ENCODE measurements at places on chromosomes 16 and 17.

DNA sequence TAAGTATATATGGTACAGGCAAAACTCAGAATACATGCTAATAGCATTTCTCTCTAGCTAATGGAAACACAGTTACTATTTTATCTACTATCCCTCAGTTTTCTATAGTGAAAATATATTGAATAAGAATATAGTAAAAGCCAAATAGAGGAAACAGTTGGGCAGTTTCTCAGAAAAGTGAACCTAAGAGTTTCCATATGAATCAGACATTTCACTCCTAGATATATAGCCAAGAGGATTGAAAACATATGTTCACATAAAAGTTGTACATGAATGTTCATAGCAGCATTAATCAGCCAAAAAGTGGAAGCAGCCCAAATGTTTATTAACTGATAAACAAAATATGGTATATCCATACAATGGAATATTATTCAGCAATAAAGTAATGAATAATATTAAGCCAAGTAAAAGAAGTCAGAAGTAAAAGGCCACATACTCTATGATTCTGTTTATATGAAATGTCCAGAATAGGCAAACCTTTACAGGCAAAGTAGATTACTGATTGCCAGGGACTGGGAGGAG lies 134.6 kb downstream of the CYB561 start:
- DNase-seq = no peak

DNA sequence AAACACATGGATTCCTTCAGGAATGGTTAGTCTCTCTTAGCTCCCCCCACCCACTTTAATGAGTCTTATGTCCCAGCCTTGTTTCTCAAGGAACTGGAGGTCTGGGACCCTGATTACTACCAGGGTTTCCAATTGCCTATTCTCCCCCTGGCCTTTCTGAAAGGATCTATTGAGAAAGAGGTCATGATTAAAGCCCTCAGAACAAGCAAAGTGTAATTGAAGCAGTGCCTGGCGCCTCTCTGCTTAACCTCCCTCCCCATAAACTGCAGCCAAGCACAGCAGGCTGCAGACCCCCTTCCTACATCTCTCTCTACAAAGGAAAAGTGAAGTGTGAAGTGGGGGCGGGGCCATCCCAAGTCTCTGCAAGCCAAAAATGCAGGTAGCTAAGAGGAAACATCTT lies 159.7 kb upstream of the CDH11 start:
- DNase-seq = no peak

- no peak for DNase-seq
Measured at GRCh38 chr17:38982858-38983746, 15.9 kb upstream of the FBXO47 start.

- DNase-seq = no peak
Measured at GRCh38 chr16:7548796-7549318, 216.2 kb downstream of the RBFOX1 start.

DNA sequence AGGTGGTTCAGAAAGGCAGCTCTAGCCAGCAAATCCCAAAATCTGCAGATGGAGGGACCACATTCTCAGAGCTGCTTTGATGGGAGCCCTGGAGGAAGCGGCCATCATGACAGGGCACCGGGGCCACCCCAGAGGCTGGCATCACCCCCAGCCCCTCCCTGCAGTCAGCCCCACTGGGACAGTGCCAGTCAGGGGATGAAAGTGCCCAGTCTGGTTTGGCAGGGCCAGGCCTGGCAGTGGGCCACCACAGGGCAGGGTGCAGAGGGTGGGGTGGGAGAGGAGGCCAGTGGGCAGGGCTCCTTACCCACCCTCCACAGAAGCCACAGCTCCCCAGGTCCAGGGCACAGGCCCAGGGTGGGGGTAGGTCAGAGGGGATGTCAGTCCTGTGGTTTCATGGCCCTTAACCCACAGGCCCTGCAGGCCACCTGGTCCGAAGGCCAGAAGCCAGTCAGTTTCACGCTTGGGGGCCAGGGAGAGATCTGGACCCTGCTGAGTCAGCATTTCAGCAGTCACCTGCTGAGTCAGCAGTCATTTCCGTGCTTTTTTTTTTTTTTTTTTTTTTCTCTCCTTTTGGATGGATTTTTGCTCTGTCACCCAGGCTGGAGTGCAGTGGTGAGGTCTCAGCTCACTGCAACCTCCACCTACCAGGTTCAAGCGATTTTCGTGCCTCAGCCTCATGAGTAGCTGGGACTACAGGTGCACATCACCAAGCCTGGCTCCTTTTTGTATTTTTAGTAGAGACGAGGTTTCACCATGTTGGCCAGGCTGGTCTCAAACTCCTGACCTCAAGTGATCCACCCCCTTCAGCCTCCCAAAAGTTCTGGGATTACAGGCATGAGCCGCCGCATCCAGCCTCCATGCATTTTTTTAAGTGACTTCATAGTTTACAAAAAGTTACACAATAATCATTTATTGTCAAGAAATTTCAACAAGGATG lies 10.4 kb downstream of the SLC25A10 start:
- no peak for DNase-seq

- DNase-seq = no peak
Measured at GRCh38 chr17:76982408-76983074, 114.3 kb downstream of the MGAT5B start.

GRCh38 chr16:56589141-56590039 lies at the start of gene MT3:
MT3 (plus strand) TSS chr16:56589528; CDS start chr16:56589591, 63 bp downstream.
- no peak for DNase-seq

DNA sequence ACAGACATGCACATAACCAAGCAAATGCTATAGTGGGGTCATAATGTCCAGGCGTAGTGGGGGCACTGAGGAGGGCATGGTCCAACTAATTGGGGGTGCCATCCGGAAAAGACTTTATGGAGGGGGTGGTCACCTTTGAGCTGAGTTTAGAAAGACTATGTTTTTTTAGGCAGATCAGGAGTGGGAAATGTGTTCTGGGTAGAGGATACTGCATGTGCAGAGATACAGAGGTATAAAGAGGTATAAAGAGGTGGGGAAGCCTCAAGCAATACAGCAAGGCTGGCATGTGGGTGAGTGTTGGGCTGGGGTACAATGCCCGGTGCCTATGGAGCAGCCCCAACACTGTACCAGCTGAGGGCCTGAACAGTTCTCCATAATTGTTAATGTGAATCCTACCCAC lies 53.1 kb downstream of the SPACA3 start:
- no peak for DNase-seq

DNA sequence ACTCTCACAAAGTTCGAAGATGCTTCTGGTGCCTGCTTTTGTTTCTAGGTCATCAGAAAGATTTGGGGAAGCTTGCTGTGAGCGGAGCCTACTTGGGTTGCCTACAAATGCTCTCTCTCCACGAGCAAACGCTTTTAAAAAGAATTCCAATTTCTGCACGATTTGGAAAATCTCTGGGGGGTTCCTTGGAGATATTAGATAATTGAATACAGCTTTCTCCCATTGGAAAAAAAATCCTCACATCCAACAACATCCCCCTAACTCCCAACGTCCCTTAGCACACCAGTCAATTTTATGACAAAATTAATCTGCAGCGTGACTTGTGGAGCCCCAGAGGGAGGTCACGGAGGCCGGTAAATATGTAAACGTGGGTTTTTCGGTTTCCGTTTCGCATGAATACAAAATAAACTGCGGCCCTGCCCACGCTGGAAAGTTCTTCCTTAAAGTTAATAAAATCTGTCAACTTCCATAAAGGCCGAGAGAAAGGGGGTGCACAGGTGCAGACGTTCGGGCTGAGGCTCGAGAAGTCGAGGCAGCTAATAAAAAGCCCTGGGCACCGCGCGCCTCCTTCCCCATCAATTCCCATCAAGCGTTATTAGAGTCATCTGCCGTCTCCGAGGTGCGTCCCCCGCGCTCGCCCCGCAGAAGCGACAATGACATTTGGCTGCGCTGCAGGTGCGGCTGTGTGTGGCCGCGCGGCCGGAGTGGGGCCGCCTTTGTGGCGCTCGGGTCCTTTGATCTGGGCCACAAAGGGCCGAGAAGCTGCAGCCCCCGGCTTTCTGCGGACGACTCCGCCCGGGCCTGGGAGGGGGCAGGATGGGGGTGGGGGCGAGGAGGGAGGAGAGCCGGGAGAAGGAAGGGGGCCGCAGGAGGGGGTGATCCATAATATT lies 37.6 kb downstream of the SALL1 start:
- no peak for DNase-seq

DNA sequence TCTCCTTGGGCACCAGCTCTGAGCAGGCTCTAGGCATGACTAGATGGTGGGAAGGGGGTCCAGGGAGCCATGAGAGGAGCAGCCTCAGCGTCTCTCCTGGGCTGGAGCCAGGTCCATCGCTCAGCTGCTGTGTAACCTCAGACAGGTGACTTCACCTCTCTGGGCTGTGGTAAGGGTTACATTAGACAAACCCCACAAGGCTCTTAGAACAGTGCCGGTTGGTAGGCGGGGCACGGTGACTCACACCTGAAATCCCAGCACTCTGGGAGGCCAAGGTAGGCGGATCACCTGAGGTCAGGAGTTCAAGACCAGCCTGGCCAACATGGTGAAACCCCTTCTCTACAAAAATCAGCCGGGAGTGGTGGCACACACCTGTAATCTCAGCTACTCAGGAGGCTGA lies 18.1 kb upstream of the NPTX1 start:
- DNase-seq = no peak

DNA sequence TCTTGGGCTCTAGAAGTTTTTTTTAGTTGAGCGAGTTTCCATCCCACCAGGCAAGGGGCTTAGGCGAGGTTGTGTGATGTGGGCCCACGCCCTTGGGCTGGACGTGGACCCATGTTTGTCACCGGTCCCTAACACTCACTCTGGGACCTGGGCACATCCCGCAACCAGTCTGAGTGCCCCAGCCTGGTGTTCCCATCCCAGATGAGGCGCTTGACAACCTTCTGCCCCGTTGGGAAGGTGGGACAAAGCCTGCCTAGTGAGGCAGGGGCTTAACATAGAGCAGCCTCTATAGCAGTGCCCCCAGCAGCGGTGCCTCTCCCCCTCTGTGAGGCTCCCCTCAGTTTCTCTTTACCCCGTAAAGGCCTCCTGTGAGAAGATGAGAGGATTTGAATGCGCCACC lies 22.5 kb downstream of the CMIP start:
- DNase-seq = no peak

- DNase-seq = no peak
Measured at GRCh38 chr16:63289834-63290460, 1253.7 kb upstream of the CDH8 start.

GRCh38 chr16:88533932-88534637 lies 36.1 kb upstream of the ZC3H18 start:
- DNase-seq = peak; percentile 77

DNA sequence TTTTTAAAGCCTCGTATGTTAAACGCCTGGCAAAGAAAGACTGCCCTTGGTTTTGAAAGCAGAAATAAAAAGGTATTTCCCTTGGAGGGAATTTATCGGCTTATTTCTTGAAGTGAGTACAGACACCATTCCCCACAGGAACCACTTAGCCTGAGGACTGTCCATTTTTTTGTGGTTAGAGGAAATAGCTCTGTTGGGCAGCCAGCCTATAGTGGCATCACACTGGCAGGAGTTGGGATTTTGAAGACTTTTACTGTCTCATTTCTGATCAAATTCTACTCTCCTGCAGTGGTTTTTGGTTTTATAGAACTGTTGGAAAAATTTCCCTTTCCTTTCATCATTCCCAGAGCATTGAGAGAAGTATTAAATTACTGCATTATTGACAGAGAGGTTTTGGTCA lies 34.1 kb upstream of the CDC6 start:
- DNase-seq = no peak

GRCh38 chr16:23566724-23567123 lies 9.2 kb downstream of the UBFD1 start:
- DNase-seq = no peak

- DNase-seq = no peak
Measured at GRCh38 chr16:62620275-62620674, 584.0 kb upstream of the CDH8 start.

- no peak for DNase-seq
Measured at GRCh38 chr16:4233431-4233830, 8.4 kb downstream of the SRL start.

DNA sequence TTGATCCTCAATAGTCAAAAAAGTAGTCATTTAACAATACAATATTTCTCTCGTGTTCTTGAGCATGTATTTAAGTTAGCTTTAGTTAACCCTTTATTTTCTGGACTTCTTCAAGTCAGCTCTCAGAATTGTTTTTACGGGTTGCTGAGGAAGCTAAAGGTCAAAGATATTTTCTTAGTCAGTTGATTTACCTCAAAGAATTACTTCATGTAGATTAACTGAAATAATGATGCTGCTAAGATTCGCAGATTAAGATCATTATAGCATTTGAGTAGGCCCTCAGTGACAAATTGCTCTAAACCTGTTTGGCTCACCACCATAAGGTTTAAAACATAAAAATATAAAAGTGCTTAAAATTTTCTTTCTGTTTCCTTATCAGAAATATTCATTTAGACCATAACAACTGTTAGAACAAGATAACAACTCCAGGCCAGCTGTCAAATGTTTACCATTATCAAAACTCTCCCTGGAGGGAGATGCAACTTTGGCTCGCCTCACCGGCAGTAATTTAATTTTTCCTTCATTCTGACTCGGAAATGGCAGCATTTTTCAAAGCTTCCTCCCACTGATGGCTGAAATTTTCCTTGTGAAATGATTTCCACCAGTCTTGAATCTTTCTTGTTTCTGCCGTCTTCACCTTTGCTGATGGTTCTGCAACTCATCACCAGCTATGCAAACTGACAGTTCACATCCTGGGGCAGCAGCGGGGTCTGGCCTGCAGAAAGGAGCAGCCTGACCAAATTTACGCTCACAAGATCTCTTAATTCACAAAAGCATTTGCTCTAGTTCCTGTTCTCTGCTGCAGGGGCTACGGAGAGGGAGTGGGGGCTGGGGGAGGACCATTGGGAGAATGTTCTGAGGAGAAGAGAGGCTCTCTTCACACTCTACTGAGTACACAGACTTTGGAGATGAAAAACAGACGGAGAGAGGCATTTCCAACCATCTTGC lies 254.8 kb upstream of the TBX2 start:
- no peak for DNase-seq

DNA sequence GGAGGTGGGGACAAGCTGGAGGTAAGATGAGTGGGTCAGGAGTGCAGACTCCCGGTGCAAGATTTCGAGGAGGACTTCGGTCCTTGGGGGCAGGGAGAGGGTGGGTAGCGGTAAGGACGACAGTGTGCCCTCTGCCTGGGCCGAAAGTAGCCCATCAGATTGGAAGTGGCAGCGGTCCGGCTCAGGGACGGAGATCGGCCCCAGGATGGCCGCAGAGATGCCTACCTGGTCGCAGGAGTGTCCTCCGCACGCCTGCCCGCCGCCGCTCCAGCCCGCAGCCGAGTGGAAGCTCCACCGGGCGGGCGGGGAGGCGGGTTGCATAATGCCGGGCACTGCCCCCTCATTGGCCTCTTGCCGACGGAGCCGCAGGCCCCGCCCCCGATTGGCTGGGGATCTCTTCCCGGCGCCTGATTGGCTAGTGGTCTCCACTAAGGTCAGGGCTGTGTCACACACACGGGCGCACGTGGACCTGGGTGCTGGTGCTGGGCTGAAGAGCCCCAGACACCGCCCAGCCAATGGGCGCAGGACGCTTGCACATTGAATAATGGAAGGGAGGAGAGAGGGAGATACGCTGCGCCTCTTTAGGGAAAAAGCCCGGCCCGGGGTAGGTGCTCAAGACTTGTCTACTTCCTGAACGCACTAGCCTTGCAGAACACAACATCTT lies at the start of gene PER1:
Gene PER1 (minus strand): TSS at position 293 of the 664 bp plus-strand sequence. CDS start 1,698 bp downstream, outside the sequence.
- DNase-seq = peak; percentile 54

GRCh38 chr16:3674513-3675295 lies 20.2 kb downstream of the DNASE1 start:
- DNase-seq = no peak
